Stimulated activated CD4-positive, alpha-beta T cell treated with anti-CD3 and anti-CD28 coated beads, Interleukin-12 subunit alpha, Interleukin-12 subunit beta, amount 100 ng/mL, for 4 hours (primary cell): ENCODE measurements at places on chromosomes 13 and 19.

DNA sequence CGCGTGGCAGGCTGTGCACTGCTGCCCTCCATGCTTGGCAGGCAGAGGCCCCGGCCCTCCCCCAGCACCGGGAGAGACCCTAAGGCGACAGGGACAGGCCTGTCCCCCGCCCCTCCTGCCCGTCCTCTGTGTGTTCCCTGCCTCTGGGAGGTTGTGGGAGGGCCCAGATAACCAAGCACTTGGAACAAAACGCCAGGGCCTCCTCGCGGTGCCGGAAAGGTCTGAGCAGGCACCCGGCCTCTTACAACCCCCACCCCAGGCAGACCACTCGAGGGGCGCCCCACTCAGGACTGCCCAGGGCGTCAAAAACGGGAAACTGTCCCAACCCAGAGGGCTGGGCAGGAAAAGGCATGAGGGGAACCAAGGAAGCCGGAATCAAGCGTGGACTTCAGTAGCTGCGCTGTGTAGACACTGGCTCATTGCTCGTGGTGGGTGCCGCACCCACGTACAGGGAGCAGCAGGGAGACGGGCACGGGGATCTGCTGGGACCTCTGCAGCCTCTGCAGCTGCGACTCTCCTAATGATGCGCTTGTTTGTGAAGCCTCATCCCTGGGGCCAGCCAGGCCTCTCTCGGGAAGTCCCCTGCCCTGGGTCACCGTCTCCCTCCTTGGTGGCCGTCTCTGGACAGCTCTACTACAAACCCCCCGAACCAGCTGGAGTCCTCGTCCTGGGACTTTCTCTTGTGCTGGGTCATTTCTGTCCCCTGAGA, 20.0 kb downstream of the GNA11 start:
- DNase-seq, result no peak

- peak; percentile 79 for DNase-seq
Observed at GRCh38 chr19:48858984-48859710, 9.3 kb downstream of the PLEKHA4 start.

GRCh38 chr13:48132961-48133360, 38.1 kb upstream of the MED4 start:
- no peak for DNase-seq

DNA sequence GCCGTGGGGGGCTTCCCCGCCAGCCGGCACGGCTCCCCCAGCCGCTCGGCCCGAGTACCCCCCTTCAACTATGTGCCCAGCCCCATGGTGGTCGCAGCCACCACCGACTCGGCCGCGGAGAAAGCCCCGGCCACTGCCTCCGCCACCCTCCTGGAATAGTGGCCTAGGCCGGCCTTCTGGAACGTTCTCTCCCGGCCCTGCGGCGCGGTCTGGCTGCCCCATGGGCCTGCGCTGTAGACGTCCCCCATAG, 9.0 kb downstream of the C19orf25 start:
- no peak for DNase-seq

DNA sequence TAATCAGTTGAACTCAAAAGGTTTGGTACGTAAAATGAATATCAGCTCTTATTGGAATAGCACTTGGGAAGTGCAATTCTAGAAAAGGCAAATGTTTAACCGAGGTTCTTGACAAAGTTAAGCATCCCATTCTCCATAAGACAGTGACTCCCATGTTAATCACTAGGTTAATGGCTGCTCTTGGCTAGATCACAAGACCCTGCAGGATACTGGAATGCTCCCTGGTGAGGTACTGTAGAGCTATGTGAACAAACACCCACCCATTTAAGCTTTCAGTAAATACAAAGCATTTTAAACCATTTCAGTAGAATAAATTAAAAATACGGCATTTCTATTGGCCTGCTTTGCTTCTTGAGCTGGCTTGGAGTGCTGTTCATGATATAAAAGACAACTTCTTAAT, 56.5 kb downstream of the TDRD3 start:
- no peak for DNase-seq

DNA sequence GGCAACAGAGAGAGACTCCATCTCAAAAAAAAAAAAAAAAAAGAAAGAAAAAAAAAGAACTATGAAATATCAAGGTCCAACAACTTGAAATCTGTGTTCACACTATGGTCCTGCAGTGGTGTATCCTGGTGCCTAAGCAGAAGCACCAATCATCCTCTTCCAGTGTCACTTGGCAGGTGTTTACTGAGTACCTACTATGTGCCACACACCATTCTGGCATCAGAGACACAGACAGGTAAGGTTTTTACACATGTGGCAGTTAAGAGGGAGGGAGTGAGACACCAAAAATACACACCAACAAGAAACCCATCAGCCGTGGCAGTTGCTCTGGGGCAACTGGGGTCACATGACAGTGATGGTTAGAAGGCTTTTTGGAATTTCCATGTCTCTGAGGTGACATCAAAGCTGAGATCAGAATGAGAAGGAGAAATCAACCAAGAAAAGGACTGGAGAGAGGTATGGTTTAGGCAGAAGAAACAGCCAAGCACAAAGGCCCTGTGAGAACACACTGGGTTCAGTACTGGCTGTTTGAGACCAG, 17.6 kb downstream of the PBX4 start:
- no peak for DNase-seq

- no peak for DNase-seq
Observed at GRCh38 chr19:49104229-49104864, 9.8 kb upstream of the LIN7B start.

DNA sequence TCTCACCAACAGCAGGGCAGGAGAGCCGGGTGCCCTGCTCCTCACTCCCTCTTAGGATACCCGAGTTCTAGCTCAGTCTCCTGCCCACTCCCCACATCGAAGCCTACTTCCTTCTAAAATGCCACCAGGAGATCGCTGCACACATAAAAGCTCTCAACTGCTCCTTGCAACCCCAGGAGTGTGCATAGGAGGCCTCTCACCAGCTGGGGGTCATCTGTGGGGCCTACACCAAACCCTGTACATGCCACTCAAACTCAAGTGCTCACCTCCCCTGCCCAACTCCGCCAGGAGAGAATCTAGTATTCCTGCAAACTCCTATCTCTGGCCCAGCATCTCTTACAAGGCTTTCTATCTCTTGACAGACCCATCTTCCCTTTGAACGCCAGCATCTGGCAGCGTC, 2.8 kb downstream of the SGTA start:
- no peak for DNase-seq

GRCh38 chr13:32150239-32150638, 118.7 kb downstream of the FRY start:
- DNase-seq, result no peak

DNA sequence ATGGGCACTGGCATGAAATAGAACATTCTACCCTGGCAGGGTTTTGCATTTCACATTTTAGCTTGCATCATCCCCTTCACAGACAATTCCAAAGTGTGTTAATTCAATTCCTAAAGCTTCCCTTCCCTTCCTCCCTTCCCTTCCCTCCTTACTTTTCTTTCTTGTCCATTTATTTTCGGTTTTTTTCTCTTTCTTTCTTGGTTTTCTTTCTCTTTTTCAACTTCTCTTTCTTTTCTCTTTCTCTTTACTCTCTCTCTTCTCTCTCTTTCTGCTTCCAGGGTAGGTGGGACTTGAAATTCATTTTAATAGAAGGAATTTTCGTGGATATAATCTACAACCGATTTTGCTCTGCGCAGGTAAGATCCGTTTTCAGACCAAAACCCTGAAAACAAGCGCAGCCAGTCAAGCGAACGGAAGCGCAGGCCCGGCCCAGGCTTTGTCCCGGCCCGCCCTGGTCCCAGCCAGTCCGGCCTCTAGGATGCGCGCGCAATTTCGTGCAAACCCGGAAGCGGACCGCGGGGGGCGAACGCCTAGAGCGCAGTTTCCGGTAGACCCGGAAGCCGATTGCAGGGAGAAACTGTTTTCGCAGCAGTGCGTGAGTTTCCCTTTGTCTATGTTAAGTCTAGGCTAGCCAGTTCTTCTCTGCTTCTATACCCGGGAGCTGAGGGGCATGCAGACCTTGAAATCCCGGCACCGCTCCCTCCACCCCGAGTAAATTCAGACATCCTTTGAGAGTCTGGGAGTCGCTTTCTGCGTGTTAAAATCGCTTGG, at the start of gene ZNF528:
Gene ZNF528, plus strand, starts transcription at position 540 of the 771 bp plus-strand sequence. CDS start 4,165 bp downstream, outside the sequence.
- DNase-seq, result peak; percentile 96

- DNase-seq, result no peak
Observed at GRCh38 chr19:41172297-41173164, 20.5 kb upstream of the CYP2S1 start.

DNA sequence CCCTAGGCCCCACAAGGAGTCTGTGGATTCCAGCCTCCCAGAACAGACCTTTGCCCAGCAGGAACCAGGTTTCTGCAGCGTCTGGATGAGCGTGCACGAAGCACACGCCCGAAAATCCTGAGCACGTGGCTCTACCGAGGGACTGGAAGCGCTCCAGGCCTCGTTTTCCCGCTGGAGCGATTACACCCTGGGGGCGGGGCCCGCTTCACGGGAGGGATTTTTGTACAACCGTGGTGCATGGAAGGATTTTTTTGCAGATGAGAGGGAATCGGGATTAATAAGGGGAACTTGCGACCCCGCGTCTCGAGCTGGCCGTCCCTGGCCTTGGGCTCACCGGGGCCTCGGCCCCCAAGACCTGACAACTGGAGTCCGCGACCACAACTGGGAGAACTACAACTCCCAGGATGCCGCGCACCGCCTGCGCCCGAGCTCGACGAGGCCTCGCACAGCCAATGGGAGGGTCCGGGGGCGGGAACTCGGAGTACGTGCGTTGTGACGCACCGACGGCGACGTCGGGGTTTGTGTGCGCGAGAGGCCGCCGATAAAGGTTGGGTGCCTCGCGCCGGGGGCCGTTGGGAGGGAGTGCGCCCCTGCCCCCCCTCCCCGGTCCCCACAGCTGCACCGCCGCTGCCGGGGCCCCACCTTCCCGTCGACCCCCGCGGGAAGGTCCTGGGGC, at the start of gene ZNF628:
Gene ZNF628, plus strand, starts transcription at position 518 of the 676 bp plus-strand sequence. CDS start 3,294 bp downstream, outside the sequence.
- DNase-seq, result peak; percentile 97
